ENCODE measurements at places on chromosomes 11 and 22.

DNA sequence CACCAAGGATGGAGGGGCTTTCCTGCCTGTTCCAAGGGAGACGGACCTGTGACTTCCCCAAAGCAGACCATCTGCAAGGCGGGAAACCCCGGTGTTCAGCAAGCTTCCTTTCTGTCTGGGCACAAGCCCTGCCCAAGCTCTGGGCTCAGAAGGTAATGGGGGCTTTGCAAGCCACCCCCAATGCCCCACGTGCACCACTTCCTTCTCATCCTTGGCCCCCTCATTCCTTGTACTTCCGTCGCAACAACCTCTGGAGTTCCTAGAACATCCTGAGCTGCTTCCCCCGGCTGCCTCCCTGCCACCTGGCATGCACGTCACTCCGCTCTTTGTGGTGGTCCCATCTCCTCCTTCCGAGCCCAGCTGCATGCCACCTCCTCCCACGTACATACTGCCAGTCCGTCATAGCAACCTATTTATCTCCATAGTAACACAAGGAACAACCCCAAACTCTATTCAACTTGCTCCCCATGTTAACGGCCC lies 3.9 kb downstream of the MYEOV start:
- no peak for DNase-seq

DNA sequence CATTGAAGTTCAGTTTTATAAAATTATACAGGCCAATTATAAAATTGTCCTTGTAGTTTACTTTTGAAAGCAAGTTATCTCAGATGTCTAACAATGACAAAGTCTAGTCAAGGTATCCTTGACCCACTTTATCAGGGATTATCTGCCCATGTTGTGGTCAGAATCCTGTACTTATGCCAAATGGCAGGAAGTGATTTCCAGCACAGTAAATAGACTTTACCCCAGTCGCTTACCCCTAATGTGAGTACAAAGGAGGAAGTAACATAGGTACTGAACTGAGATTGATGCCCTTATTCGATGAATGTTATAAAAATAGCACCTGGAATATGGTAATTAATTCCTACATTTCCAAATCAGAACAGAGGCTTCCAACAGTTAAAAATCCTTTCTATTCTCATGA lies 355.7 kb downstream of the CNTN5 start:
- no peak for DNase-seq

GRCh38 chr11:91178366-91178765 lies 955.5 kb upstream of the CHORDC1 start:
- no peak for DNase-seq

GRCh38 chr11:14093065-14093464 lies 130.5 kb downstream of the SPON1 start:
- DNase-seq = no peak

DNA sequence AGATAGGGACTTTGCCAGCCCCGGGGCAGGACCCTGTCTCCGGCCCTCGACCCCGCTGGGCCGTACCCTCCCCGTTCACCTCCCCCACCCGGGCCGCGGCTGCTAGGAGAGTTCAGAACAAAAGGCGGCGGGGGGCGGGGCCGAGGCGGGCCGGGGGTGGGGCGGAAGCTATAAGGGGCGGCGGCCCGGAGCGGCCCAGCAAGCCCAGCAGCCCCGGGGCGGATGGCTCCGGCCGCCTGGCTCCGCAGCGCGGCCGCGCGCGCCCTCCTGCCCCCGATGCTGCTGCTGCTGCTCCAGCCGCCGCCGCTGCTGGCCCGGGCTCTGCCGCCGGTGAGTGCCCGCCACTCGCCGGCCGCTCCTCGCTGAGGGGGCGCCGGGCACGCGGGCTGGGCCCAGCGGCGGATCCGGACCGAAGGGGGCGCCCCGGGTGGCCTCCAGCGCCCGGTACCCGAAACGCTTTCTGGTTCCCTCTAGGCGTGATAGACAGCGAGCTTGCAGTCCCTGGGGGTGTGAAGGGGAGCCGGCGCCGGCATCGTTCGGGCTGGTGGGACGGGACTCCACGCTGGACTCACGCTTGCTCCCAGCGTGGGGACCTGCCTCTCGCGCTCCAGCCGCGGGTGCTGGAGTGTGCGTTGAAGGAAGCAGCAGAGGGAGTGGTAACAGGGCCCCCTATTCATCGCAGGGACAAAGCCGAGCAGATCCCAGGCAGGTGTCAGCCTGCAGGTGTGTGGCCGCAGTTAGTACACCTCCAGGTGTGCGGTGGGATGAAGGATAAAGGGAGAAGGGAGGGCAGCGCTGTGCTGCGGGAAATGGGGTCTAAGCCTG lies at the start of gene MMP11:
TSS of gene MMP11 (plus strand) at position 201 of the 825 bp plus-strand sequence. CDS start at position 223, 22 bp downstream.
- peak; percentile 43 for DNase-seq

DNA sequence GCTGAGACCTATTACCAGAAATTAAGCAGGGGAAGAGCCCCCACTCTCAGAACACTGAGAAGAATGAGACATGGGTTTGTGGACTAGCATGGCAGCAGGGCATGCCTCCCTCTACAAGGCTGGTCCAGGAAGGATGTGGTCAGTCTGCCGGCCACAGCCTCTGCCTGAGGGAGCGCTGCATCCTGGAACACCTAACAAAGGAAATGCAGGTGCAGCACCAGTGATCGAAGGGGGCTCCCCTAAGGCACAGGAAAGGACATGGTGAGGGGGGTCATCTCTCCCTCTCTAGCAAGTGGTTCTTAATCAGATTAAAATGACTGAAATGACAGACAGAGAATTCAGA lies 40.6 kb upstream of the ARL14EP start:
- DNase-seq = no peak

All from activated CD4-positive, CD25-positive, alpha-beta regulatory T cell (primary cell).